ENCODE measurements at places on chromosomes 1 and 21.
A peak's percentile ranks its signal among the peaks of the same experiment; 100 is the strongest.

GRCh38 chr1:6448749-6449631 is 17.0 kb downstream of the TNFRSF25 start:
- DNase-seq = no peak

GRCh38 chr21:33133892-33134291 is 64.0 kb downstream of the OLIG1 start:
- no peak for DNase-seq

GRCh38 chr1:233394860-233395717 is 67.6 kb downstream of the MAP3K21 start:
- DNase-seq = peak; percentile 50

- DNase-seq = no peak
These were observed 64.9 kb downstream of the CD2 start for GRCh38 chr1:116819081-116819480.

GRCh38 chr1:212678456-212679410 is 20.9 kb downstream of the BATF3 start:
- no peak for DNase-seq

GRCh38 chr1:82517586-82517985 is 716.9 kb downstream of the ADGRL2 start:
- DNase-seq = no peak

All from activated CD4-positive, alpha-beta T cell treated with anti-CD3 and anti-CD28 coated beads, Interleukin-2, amount 10 ng/mL, durations not matched to agents 7 days and 5 days (primary cell).